Cortex of kidney (tissue), 1 donor: ENCODE measurements at places on chromosomes 12 and 14.

- no peak for DNase-seq
Measured at GRCh38 chr12:116435984-116436383, 123.2 kb upstream of the MAP1LC3B2 start.

DNA sequence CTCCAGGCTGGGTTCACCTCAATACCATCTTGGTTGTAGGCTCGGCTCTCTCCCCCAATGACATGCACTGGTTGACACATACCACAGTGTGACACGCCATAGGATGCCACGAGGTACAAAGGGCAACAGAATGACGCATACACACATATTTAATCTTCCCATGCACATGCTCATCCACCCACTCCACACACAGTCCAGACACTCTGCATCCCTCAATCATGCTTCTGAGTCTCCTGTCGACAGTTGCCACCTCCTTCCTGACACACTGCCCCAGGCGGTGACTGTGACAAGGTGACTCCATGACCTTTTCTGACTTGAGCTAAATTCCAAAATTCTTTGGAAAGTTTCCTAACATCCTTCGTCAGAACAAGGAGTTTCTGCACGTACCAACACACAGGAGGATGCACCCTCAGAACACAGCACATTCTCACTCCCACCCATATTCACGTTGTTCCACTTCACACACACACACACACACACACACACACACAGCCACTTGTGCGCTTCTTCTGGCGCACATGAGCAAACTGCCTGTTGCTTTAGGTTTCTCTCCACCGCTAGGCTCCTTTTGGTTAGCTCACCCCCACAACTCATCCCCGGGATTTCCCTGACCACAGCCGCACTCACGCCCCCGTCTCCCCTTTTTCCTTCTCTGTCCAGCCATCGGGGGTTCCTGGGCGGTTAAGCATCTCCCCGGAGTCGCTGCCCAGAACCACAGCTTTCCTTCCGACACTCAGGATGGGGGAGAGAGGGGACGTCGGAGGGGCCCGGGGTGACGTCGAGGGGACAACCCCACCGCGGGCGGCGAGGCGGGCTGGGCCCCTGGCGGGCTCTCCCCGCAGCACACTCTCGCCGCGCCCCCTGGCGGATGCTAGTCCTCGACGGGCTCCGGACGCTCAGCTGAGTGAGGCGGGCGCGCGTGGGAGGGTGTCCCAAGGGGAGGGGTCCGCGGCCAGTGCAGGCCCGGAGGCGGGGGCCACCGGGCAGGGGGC, 536 bp upstream of the WNT1 start:
- DNase-seq, result no peak

- DNase-seq, result no peak
Measured at GRCh38 chr12:108193493-108193892, 64.4 kb downstream of the WSCD2 start.

DNA sequence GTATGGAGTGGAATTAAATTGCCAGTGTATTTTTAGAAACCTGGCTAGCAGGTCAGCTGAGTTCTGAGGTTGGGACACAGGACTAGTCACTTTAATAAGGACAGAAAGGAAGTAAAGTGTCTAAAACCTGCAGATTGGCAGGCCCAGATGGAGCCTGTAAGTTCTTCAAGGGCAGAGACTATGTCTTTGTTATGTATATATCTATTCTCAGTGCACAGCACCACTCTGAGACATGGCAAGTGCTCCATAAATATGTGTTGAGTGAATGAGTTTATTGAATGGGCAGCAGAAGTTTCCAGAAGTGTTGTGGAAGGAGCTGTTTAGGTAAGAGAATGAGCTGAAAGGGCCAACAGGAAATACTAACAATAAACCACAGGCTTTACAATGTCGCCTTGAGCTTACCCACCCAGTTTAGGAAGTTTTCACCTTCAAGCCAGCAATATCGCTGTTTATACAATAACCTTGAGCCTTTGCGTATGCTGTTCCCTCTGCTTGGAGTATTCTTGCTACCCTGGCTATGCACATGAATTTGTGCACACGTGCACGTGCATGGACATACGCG, 109.5 kb upstream of the TMPO start:
- no peak for DNase-seq

DNA sequence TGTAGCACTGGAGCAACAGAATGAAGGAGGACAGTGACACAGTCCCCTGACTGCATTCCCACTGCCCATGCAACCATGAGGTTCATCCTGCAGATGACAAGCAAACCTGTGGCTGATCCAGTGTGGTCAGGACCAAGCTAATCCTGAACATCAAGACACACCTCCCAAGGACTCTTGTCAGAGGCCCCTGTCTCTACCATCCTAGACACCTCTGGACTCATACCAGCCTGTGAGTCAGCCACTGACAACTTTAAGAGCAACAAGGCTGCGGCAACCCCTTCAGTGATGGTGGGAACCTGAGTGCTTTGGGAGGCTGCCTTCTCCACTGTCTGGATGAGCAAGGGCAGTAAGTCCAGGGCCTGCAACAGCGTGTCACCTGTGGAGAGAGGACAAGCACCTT, 24.6 kb downstream of the GCN1 start:
- no peak for DNase-seq

- DNase-seq, result no peak
Measured at GRCh38 chr12:104823985-104824461, 134.1 kb downstream of the SLC41A2 start.

DNA sequence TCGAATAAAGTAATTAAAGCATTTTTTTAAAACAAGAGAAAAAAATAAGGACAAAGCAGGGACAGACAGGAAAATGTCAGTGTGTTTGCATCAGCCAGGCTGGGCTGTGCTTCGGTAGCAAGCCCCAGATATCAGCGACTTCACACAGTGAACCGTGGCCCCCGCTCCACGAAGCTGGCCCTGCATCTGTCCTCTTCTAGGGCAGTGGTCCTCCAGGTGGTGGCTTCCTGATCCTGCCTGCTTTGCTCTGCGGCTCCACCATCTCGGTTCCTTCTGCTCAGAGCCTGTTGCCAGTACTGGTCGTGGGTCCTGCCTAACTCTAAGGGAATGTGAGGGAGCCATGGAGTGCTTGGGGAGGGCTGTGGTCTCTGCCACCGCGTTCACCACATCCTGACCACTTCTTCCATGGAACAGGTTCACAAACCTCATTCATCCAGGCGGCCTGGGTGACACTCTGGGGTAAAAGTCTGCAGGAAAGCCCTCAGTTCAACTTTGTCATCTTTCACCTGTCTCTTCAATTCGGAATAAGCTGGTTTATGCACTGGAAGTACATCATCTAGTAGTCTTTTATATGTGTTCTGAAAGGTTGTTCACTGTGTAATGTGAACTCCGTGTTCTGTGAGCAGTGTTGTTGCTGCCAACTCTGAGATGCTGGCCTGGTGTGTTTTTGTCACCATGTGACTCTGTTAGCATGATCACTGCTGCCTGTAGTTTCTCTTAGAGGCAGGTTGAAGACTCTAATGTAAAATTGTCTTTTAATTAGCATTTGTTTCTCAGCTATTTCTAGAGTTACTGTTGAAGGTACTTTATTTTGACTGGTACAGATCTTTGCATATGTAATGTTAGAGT, 47.9 kb downstream of the ANKRD9 start:
- DNase-seq, result no peak

GRCh38 chr12:68932128-68932960, 627 bp downstream of the CPM start:
- DNase-seq, result no peak

- DNase-seq, result no peak
Measured at GRCh38 chr12:68189821-68190242, 30.3 kb upstream of the IFNG start.

DNA sequence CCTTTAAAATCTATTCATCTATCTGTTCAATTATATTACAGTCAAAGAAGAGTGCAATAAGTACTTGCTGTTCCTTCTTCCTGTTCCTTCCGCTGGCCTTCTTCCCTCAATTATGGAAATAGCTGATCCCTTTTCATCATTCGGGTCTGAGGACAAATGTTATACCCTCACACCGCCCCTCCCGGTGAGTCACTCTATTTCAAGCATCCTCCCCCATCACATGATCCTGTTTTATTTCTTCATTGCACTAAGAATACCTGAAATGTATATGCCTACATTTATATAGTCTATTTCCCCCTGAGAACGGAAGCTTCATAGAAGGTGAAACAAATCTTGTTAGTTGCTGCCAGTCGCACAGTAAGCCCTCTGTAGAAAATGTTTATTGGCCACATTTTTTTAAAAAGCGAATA, 2.5 kb downstream of the SLC38A1 start:
- no peak for DNase-seq

- no peak for DNase-seq
Measured at GRCh38 chr12:40343124-40343523, 118.3 kb downstream of the LRRK2 start.

GRCh38 chr12:109757671-109758265, 44.1 kb downstream of the FAM222A start:
- no peak for DNase-seq

- no peak for DNase-seq
Measured at GRCh38 chr12:79406993-79407392, 283.8 kb downstream of the PAWR start.

DNA sequence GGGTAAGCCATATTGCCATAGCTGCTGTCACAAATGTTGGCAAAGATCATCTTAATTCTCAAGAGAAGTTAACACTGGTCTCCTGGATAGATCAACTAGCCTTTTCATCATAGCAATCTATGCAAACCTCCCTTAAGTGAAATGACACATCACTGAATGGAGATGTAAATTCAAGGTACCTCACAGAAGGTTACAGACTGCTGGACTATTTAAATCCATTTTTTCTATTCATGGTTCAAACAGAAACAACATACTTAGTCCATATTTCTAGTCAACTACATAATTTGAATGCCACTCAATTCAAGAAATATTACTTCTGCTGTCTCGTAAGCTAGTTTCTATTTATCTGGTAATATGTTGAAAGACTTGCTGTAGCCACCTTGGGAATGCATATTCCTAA, 748.3 kb downstream of the C12orf50 start:
- DNase-seq, result no peak

DNA sequence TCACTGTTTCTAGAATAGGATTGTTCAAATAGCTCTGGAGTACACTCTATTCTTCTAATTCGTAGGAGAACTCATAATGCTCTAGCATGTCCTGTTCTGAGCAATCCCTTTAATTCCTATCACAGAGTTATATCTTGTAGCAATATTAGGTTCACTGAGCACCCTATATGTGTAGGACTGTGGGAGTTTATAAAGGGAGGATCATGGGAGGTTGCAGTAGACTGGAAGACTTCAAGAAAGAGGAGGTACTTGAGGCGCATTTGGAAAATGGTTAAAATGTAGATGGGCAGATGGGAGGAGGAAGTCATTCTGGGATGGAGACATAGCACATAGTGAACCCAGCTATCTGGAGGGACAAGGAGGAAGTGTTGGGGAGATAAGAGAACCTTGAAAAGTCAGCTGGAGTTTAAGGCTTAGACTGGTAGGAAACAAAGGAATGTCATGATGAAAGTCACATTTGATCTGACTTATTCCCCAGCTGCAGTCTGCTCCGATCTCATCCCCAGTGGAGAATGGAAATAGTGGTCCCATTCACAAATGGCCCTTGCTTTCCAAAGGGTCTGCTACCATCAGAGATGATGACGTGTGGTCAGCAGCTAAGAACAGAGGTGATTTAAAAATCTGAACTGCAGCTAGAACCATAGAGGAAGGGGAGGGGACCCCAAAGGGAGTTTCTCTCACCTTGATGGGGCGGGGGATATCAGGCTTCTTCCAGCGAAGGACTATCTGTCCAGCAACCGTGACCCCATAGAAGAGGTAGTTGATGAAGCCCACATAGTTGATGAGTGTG, 10.1 kb upstream of the CEBPE start:
- no peak for DNase-seq

DNA sequence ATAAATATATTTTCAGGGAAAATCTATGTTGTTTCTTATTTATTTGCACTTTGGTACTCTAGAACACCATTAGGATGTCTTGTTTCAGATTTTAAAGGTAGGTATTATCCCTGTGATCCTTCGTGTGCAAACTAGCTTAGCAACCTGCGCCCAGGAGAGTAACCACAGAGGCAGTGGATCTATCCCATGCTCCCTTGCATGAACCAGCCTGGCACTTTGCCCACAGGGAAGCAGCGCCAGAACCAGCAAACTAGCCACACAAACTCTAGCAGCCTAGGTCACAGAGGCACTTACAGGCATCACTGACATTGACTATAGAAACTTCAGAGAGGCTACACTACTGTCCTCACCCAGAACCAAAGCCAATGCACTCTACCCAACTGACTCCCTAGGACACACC, 76.1 kb downstream of the TSHR start:
- DNase-seq, result no peak

- no peak for DNase-seq
Measured at GRCh38 chr14:95444132-95445129, 72.0 kb downstream of the SYNE3 start.

DNA sequence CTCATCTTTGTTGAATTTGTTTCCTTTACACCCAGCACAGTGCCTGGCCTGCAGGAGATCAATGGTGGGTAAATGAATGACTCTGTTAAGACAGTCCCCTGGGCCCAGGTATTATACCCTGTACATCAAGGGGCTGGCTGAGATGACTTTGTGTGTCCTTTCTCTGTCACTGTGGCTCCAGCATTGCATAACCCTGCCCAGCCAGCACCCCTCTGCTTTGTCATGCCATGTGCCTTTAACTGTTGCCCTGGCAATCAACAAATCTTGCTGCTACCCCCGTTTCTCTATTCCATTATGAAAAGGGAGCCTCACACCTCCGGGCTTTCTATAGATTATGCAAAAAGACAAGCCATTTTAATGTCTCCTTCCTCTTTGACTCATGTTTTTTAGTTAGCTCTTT, 7.6 kb upstream of the FLVCR2 start:
- no peak for DNase-seq

DNA sequence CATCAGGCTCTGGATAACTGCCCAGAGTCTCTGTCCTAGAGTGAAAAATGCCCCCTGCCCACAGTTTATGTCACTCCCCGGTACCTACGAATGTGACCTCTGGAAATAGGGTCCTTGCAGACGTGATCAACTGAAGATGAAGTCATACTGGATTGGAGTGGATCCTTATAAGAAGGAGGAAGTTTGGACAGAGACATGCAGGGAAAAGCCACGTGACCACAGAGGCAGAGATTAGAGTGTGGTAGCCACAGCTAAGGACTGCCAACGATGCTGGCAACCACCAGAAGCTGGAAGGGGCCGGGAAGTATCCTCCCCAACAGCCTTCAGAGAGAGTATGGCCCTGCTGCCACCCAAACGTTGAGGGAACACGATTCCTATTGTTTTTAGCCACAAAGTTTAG, 101.2 kb upstream of the NCOR2 start:
- no peak for DNase-seq
